WTC11 (cell line): ENCODE measurements at places on chromosomes 5 and 9.

DNA sequence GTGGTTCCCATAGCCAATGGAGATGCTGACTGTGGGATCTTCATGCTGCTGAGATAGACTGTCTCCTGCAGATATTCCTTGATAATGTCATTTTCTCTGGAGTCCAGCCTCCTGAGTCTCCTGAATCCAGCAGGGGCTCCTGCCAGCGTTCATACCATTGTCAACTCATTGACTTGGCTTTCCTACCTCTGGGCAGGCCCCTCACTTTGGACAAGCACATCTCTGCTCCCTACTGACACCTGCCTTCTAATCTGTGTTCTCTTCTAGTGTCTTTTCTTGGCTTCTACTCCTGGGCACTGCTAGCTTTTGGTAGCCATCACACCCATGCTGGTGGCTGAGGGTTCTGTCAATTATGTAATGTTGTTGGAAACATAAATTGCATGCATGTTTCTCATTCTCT lies 138.0 kb downstream of the ADCY2 start:
- DNase-seq, result no peak

DNA sequence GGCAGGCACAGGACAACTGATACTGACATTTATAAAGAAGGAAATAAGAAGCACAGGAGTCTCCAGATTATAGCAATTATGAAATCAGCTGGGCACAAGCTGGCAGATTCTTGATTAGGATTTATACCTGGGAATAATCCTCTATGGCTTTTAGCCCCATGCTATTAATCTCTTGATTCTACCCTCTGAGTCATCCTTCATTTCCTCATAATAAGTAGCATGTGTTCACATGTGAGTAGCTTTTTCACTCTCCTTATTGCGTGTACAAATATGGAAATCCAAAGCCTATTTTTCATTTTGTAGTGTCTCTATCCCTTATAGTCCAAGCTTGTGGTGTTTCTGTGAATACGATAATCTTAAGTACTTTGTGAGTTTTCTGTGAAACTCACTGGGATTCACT lies 185.0 kb upstream of the PRLR start:
- no peak for DNase-seq

GRCh38 chr9:136086213-136086881 lies 8.7 kb downstream of the NACC2 start:
- peak; percentile 14 for DNase-seq

DNA sequence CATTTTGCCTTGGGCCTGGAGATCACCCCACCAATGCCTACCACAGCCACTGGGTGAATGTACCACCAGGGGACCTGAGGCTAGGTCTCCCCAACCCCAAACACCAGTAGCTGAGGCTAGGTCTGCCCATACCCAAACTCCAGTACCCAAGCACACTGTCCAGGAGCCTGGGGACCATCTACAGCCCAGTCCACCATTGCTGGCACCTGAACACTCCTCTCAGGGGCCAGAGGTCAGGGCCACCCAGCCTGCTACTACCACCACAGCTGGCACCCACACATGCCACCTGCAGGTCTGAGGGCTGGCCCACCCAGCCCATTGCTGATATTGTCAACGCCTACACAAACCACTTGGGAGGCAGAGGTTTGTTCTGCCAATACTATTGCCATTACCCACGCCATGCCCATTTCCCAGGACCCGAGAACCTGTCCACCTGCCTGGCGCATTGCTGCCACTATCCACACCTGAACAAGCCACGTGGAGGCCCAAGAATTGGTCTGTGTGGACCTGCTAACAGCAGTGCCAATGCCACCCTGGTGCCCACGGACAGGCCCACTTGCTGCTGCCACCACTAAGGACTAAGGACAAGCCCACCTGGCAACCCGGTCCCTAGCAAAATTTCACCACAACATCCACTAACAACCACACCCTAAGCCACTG lies 59.2 kb downstream of the ZDHHC21 start:
- no peak for DNase-seq

GRCh38 chr9:124040186-124040931 lies 28.8 kb downstream of the LHX2 start:
- DNase-seq, result no peak
